ENCODE measurements at places on chromosomes 4 and X. TPM values are rescaled to one million over a fixed set of nuclear protein-coding genes. Genes with fewer than 3 reads are reported as not detected.

- DNase-seq = no peak
Measured at GRCh38 chr4:156085100-156085499, 131.4 kb upstream of the CTSO start.

Gene ADH4
- polyA plus RNA-seq = 0.11 TPM

GRCh38 chr4:52407545-52407944 is 251.6 kb downstream of the USP46 start:
- no peak for DNase-seq

DNA sequence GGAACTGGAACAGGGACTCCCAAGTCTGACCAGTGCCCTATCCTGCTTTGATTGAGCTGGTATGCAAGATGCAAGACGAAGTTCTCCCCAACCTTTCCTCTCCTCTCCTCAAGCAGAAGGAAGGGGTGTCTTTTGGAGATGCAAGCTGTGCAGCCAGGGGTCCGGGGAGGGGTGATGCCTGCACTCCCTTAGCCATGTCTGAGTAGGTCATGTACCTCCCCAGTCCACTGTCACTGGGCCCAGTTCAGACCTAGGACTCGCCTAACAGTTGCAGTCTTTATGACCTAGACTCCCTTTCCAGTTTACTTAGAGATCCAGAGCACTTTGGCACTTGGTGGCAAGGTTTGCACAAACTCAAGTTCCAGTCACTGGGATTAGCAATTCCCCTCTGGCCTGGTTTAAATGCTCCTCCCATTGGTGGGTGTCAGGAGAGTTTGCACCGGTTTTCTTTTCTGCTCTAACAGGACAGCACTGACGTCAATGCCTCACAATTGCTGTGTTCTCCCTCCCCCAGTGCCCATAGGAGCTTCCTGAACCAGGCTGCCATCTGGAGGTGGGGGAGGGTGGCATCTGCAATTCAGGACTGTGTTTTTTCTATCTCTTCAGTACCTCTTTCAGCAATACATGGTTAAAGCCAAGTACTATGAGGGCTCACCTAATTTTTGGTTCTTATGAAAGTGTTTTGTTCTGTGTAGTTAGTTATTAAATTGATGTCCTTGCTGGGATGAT is 782.2 kb downstream of the ARAP2 start:
- peak; percentile 53 for DNase-seq

DNA sequence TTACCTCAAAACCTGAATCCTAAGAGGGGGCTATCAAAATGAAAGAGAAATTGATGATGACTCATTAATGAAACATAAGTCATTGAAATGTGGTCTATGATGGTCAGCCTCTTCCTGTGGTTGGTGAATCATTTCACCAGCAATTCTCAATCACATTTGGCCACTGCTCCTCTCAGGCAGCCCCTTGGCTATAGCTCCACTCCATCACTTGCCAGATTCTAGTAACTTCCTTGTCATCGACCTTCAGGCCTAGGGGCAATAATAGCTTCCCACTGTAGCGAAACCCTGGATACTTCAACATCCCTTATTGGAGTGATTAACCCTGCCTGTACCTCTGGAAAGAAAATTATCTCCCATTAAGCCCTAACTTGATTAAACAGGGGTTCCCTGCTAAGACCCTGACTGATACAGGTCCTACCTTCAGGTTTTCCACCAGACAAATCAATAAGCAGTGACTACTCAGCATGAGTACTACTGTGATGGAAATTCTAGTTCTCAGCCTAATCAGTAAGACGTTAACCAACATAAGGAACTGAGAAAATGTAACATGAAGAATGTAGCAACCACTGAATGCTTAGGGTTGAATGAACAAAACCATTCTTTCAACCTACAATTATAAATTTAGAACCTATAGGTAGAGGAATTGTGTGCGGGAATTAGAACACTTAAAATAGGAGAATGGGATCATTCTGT is 30.4 kb downstream of the ADH7 start:
- DNase-seq = no peak

GRCh38 chr4:77615153-77615552 is 9.5 kb downstream of the CXCL13 start:
- DNase-seq = no peak

DNA sequence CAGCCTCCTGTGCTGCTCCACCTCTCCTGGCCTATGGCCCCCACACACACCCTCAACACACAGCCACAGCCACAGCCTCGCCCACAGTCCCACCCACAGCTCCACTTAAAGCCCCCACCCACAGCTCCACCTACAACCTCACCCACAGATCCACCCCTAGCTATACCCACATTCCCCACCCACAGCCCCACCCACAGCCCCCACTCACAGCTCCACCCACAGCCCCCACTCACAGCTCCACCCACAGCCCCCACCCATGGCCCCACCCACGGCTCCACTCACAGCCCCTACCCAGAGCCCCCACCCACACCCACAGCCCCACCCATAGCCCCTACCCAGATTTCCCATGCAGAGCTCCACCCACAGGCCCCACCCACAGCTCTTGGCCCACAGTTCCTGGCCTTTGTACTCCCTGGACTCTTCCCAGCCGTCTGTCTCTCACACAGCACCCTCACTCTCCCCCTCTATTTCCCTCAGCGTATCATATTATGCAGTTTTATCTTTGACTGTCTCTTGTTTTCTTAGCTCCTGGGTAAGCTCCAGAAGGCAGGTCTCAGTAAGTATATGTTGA is 322.5 kb downstream of the EVC2 start:
- DNase-seq = peak; percentile 39

DNA sequence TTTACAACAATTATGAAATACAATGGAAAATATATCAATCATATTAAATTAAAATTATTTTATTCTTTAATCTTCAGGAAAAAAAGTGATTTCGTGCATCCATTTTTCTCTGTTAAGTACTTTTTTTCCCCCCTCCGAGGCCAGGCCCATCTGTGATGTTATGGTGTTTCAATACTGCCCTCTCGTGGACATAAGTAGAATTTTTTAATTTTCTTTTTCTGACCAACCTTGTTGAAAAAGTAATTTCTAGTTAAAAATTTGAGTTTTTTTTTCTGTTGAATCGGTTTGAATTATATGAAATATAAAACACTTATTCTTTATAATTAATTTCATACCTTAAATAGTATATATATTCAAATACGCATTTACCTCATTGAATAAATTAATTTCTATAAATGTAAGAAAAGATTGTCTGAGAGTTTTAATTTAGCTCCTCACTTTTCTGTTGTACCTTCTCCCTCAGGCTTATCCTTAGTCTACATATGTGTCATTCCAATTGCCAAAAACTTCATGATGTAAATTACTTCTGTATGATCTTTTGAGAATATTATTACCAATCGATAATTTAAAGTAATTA is 175.8 kb upstream of the TECRL start:
- no peak for DNase-seq

- no peak for DNase-seq
Measured at GRCh38 chrX:103734125-103734760, 23.5 kb downstream of the TMEM31 start.

All from spleen (tissue), 13 donors.